ENCODE measurements at places on chromosomes 7 and 10.

- no peak for DNase-seq
These were observed 182.0 kb downstream of the THSD7A start for GRCh38 chr7:11650030-11650429.

DNA sequence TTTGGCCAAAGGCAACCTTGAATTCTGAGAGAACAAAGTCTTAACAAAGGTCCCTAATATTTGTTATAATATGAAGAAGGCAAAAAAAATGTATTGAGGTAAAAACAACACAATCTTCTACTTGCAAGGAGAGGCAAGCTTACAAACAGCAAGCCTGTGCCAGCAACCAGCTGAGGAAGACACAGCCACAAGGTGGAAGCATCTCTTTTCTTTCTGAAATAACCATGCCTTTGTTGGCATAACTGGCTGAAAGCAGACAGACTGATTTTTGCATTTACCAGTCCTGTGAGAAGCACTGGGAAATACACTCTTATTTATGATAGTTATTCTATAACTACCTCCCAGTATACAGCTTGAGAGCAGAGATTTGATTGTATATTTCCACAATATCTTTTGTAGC is 292.0 kb downstream of the PHTF2 start:
- DNase-seq = no peak

GRCh38 chr10:114046087-114046458 is 2.4 kb downstream of the ADRB1 start:
- DNase-seq = no peak

DNA sequence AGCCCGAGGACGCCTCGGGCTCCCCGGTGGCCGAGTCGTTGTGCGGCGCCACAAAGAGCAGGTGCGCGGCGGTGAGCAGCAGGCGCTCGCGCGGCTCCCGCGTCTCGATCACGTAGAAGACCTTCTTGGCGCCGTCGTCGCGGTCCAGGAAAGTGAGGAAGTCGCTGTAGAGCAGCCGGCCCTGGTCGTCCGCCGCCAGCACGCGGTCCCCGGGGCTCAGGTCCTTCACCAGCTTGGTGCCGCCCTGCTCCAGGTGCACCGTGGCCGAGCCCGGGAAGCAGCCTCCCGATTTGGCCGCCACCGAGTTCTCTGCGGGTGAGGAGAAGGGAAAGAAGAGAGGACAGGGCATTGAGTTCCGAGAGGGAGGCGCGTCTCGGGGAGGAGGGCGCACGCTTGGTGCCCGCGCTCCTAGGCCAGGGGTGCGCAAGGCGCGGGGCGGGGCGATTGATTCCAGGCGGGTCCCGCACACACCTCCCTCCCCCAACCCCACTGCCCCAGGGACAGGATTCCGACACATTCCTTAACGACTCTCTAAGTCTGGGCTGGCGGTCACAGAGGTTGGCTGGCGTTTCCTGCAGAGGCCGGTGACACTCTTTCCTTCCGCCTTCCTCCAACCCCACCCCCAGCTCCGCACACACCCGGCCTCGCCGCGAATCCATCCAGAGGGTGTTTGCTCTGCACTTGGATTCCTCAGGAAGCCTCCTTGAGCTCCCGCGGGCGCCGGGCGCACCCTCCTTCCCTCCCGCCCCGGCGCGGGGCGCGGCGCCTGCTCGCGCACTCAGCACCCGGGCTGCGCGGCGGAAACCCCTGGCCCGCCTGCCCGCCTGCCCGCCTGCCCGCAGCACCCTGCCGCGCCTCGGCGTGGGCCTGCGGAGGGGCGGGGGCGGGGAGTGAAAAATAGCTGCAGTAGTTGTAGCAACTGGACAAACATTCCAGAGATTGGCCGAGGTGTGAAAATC is 8.6 kb downstream of the SHH start:
- DNase-seq = no peak

DNA sequence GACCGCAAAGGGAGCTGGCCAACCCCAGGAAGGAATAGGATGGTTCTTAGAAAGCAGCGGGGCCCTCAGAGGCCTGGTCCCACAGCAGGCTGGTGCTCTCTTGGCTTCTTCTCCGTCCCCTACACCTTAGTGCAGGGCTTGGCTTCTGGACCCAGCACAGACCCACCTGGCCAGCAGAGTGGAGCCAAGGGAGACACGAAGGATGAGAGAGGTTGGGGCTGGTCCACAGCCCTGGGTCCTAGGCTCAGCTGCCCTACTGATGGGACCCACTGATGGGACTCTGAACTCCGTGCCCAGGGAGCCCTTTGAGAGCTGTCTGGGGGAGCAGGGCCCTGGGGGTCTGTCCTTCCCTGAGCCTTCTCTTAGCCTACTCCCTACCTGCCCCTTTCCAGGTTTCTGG is 6.2 kb upstream of the TLX1 start:
- no peak for DNase-seq

- DNase-seq = no peak
These were observed 321.6 kb upstream of the PHYHIPL start for GRCh38 chr10:58854811-58855210.

GRCh38 chr10:34183016-34183796 is 631.9 kb downstream of the PARD3 start:
- DNase-seq = no peak

DNA sequence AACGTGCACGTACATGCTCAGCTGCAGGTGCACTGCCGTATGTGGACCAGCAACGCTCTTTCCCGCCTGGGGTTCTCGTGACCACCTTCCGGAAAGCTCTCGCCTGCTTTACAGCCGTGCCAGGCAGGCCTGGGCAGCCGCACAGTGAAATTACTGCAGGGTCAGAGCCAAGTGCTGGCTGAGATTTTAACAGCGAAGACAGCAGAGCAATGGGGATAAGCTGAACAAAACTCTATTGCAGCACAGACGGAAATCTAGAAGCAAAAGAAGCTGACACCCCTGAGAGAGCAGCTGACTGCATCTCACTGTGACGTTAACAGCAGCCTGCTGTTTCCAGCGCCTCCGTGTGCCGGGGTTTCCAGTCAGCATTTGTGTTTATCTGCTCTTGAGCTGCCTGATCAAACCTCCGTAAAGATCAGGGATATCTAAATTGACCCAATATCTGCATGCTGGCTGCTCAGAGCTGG is 179.0 kb downstream of the DIP2C start:
- no peak for DNase-seq

GRCh38 chr7:105782391-105783042 is 93.9 kb downstream of the ATXN7L1 start:
- peak; percentile 30 for DNase-seq

DNA sequence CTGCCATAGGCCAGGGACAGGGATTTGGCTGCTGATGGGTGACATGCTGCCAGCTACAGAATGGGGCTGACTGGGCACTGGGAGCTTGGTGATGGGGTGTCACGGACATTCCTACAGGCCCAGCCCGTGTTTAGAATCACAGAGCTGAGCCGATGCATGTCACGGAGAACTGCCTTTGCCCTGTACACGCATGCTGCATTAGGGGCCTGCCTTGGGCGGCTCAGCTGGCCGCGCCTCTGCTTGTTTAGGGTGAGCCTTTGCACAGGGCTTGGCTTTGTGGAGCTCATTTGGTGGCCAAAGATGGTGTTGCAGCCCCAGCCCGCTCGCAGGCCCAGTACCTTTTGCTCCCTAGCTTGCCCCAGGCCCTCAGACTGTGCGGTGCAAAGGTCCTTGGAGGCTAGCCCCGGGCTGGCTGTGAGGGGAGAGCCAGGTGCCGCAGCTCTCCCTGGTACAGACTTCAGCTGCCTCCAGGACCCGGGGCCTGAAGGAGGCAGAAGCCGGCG is 108.4 kb upstream of the BTBD16 start:
- DNase-seq = no peak

DNA sequence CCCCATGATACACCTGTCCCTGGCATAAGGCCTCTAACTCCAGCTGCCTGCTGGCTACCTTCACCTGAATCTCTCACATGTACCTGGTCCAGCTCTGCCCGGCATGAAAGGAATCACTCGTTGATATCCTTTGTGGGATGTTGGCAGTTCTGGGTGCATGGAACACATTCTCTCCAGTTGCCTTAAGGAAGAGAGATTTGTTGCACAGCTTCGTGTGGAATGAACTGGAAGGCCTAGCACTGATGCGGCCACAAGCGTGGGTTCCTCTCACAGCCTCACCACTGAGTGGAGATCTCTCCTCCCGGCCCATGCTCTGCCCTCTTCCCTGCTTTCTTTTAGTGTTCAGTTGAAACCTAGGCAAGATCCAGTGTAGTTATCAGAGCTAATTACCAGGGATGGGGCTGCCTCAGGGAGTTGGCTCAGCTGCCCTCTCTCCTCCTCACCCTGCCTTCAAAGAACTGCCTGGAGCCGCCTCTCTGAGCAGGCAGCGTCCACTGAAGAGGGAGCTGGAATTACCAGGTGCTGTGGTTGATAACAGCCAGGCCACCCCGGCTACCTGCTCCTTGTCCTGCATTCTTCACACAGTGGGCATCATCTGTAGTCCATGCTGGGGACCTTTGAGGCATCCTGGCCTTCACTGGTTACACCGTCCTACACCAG is 194.3 kb downstream of the CCDC3 start:
- no peak for DNase-seq

GRCh38 chr7:152501506-152501905 is 65.7 kb upstream of the KMT2C start:
- no peak for DNase-seq

DNA sequence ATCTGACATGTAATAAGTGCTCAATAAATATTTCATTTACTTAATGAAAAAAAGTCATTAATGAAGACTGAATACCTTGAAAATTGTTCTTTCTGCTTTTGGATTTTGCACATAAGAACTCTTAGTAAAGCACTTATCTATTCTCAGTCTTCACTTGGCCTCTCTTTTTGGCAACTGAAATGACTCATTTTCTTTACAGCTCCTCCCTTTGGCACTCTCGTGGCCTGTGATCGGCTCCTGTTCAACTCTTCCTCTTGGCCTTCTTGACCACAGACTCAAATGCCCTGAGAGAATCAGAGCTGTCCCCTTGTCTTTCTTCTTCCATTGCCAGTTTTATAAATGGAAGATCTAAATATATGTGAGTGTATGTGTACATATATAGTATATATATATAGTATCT is 54.2 kb downstream of the FOXP2 start:
- no peak for DNase-seq

DNA sequence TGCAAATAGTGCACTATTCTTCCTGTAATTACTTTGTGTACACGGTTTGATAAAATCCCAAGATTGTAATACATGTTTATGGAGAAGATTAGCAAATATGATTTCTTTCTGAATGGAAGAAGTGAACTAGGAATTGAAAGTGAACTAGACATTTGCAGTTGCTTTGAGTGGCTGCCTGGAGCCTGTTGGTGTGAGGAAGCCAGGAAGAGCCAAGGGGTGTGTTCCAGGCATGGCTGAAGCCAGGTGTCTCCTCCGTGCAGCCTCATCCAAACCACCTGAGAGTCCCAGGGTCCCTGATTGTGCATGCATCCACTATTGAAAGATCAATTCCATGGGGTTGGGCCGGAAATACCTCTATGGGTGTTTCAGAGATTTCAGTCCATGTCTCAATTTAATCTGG is 253.1 kb upstream of the SHH start:
- no peak for DNase-seq

DNA sequence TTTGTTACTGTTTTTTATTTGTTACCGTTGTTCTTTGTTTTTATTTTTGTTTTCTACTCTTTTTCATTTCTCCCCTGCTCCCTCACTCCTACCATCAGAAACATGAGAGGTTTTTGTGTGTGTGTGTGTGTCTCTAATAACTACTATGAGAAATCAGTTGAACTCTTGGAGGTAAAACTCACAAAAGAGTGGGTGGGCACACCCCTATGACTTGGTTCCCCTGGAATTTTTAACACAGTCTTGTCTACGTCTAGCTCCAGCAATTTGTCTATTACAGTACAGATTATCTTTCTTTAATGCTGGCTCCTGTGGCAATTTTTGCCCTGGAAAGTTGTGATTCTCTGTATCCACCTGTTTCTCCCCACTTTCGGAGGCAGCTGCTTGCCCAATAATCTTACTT is 56.2 kb downstream of the AOAH start:
- DNase-seq = no peak

DNA sequence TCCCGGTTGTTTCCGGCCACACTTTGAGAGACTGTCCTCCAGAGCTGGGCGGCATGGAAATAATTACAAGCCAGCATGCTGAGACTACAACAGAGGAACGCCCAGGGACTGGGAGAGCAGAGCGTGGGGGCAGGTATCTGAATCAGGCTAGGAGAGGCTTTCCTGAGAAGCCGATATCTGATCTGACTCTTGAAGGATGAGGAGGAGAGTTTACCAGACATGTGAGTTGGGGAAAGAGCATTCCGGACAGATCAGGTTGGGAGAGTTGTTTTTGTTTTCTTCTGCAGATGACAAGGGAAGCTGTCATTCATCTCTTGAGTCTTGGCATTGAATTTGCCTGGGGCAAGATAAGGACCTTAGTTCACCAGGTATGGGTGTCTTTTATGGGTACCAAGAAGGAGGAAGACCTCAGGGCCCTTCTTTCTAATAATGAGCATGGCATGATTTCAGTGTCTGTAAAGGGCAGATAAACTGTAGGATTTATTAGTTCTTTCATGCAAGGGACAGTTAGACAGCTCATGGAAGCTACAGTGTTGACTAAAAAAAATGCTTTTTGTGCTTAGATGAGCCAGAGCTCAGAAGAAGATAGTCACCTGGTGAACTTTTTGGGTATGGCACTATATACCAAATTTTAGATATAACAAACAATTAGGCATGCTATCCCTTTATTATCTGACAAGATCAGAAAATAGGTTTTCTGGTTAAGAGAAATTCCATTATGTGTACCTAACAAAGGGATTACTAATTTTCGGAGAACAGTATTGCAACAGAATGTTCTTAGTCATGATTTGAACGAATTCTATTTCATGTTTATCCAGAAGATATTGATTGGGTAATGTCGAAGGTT is 36.2 kb downstream of the WBP1L start:
- no peak for DNase-seq

- no peak for DNase-seq
These were observed 8.2 kb downstream of the CNNM1 start for GRCh38 chr10:99337311-99337811.

DNA sequence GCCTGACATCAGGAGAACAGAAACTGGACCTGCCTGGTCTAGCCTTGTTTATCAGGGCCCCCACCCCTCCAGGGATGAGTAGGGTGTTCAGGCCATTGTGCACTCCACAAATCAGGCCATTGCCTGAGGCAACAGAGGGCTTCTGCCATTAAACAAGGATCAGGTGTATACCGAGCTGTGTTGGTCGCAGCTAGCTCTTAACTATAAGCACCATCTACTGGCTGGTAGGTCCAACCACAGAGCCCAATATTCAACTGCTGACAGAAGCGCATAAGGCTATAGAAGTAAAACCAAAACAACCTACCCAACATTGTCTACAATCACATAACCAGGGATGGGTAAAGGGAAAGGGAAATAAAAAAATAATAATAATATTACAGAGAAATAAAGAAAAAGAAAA is 451.7 kb upstream of the TEX47 start:
- DNase-seq = no peak

DNA sequence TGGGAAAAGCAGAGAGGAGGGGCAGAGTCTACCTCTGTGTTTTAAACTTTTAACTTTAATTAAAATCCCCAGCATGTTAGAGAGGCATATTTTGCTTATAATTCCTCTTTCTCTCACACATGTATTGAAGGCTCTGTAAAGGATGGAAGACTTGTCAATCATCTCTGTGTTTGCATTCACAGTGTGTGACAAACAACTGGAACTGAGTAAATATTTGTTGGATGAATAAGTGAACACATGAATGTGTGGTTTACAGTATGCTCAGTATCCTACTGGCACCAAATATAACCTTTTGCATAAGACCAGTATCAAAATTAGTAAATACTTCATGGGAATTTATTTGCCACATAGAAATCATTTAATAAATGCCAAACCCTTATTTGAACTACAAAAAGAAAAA is 829.0 kb downstream of the GRID1 start:
- DNase-seq = no peak
